ENCODE measurements at places on chromosomes 16 and 17.

GRCh38 chr16:74774223-74775139 lies at the start of gene FA2H:
Gene FA2H (minus strand): TSS chr16:74774820. CDS start chr16:74774755, 65 bp downstream.
- DNase-seq: peak; percentile 6

- DNase-seq: no peak
These were observed 159.6 kb upstream of the MPHOSPH6 start for GRCh38 chr16:82329504-82330192.

- peak; percentile 11 for DNase-seq
These were observed 224.0 kb downstream of the IRX3 start for GRCh38 chr16:54062361-54063278.

DNA sequence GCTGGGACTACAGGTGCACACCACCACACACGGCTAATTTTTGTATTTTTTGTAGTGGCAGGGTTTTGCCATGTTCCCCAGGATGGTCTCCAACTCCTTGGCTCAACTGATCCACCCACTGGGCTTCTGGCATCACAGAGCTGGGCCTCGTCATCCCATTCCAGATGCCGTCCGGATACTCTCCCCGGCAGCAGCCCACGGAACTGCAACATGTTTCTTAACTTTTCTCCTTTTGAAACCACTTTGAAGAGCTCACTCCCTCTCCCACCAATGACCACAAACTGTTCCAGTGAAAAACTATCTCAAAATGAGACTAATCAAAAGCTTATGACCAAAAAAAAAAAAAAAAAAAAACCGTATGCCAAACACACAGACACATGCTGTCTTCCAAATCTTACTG lies 17.6 kb downstream of the PEMT start:
- DNase-seq: no peak

DNA sequence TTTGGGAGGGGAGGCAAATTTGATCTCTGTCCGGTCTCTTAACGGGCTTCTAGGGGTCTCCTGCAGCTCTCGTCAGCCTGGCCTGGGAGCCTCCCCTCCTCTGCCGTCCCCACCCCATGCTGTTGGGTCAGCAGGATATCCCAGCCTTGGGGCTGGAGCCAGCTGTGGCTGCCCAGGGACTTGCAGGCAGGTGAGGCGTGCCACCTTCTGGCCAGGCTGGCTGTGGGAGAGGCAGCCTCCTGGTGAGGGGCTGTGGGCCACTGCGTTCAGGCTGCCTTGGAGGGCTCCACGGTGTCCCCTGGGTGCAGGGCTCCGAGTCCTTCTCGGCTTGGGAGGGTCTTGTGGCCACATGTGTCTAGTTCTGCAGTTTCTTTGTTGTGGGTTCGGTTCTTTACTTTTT lies 34.6 kb downstream of the TBCD start:
- no peak for DNase-seq

DNA sequence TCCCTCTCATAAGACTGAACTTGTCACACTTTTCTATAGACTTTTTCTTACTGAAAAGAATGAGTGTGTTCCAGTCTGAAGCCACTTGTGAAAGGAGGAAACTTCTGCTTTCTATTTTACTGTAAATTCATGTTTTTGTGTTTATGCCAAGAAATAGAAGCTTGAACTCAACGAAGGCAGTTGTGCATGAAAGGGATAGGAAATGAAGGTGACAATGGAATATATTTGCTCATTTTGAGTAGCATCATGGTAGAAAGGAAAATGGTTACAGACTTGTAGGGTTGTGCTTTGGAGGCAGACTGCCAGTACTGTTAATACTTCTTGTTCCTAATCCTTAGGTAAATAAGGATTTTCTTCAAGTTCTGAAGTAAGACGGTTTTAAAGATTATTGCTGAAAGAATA lies 8.1 kb downstream of the CLTC start:
- no peak for DNase-seq

DNA sequence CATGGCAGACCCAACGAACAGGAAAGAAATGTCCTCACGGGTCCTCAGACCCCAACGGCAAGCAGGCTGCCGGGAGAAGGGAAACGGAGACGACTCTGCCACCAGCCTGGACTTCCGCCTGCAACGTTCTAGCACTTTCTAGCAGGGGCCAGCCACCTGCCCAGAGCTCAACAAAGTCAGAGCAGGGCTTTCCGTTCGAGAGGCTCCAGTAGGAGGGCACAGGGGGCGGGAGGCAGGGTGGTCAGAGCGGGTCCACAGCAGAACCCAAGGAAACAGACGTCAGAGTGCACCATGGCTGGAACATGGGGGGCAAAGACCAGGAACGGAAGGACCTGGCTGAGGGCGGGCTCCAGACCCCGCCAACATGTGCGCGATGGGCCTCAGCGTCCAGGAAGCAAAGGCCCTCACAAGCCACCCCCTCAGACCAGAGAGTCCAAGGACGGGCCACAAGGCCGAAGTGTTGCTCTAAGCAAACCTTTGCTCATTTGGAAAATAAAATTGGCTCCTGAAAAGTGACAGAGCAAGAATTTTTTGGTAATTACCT lies 29.4 kb upstream of the C16orf95 start:
- DNase-seq: no peak

- no peak for DNase-seq
These were observed 8.2 kb downstream of the FAM117A start for GRCh38 chr17:49755663-49756283.

- DNase-seq: peak; percentile 41
These were observed 1.3 kb upstream of the MYO1D start for GRCh38 chr17:32878211-32878610.

- no peak for DNase-seq
These were observed 158.1 kb downstream of the CHD9 start for GRCh38 chr16:53212893-53213223.

- peak; percentile 55 for DNase-seq
These were observed 1131.0 kb upstream of the GOT2 start for GRCh38 chr16:59864981-59865666.

DNA sequence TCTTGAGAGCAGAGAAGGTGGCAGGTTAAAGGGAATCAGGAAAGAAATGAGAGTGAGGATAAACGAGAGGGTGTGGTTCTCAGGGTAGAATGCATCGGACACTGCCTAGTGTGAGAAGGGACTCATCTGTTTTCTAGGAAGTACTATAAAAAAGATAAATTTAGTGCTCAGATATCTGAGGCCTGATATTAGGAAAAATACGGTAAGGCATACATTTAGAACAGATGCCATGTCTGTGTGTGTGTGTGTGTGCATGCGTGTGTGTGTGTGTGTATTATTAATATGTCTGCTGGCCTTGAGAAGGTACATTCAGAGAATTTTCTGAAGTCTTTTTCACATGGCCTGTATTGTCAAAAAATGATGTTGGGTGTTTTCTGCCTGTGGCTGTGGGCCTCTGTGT lies 414.8 kb downstream of the MAF start:
- peak; percentile 6 for DNase-seq

DNA sequence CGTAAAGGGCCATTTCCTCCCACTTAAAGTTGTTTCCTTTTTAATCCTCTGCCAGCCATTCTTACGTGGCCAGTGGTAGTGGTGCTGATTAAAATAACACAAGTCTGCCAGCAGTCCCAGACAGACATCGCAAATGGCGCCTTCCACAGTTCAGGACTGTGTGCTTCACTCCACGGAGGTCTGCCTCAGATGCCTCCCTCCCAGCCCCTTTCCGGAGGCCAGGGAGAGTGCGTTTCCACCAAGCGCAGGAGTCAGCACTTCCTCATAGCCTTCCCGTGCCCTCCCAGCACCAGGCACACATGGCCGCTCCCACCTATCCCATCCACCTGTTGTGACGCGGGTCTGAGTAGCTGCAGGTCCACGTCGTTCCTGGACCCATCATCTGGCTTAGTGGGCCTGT lies 205.6 kb downstream of the RPTOR start:
- DNase-seq: no peak

GRCh38 chr17:1764284-1764683 lies 2.4 kb downstream of the SERPINF1 start:
- peak; percentile 68 for DNase-seq

DNA sequence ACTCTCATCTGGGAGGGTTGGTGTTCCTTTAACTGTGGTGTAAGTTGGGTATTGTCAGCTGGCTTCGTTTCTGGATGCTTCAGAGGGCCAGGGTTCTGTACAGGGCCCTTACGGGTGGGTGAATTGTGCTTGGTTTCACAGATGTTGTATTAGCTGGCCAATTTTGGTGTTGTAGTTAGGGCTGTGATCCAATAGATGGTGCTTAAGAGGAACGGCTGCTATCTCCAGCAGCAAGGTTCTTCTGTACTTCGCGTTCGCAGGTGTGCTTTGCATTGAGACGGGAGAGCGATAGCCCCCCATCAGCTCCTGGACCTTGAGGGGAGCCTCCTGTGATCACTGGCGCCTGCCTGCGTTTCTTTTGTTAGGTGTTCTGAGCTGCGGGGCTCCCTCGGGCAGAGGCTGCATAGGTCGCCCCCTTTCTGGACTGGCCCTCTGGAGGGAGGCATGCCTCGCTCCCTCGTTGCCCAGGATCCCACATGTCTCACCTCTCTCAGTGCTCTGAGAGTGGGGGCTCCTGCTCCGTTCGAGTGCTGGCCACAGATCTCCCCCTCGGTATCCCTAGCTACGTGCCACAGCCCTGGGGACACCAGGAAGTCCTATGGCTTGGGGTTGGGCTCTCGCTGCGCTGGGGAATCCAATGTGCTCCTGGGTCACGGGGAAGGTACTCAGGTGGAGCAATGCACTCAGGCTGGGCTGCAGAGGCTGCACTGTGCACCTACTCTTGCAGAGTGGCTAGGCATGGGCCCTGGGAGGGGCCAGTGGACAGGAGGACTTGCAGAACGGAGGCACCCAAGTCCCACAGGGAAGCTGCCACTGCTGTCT lies 837 bp upstream of the PRDM7 start:
- DNase-seq: peak; percentile 23

DNA sequence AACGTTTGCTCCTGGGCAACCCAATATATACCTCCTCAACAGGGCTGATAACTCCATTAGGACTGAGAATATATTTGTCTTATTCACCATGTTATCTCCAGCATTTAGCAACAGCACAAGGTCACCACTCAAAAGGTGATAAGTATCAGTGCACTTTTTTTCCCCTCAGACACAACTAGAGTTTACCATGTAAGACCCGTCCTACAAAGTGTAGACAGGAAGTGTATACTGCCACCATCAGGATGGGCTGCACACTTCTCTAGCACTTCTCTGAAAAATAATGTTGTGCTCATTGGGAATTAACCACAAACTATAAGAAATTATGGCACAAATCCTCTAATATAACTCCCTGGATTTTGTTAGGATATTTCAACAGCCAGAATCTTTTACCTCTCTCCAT lies 5.7 kb upstream of the VAT1L start:
- no peak for DNase-seq

DNA sequence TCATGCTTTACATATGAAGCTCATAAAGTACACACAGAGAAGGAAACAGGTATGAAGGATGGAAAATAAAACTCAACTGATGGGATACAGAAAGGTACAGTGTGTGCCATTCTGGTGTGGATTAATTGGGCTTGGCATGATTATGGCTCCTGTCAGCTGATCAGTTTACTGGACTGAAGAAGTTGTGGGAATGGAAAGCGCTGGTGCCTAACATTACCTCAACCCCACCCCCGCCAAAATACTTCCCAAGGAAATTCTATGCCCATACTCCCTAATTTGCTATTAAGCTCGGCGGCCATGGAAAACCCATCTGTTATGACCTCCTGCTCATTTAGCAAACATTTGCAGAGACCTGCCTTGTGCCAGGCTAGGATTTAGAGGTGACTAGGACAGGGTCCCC lies 16.6 kb upstream of the PMFBP1 start:
- no peak for DNase-seq

- DNase-seq: no peak
These were observed 14.6 kb downstream of the IRX6 start for GRCh38 chr16:55338646-55339045.

- DNase-seq: no peak
These were observed 42.0 kb upstream of the ETV4 start for GRCh38 chr17:43588121-43588520.

DNA sequence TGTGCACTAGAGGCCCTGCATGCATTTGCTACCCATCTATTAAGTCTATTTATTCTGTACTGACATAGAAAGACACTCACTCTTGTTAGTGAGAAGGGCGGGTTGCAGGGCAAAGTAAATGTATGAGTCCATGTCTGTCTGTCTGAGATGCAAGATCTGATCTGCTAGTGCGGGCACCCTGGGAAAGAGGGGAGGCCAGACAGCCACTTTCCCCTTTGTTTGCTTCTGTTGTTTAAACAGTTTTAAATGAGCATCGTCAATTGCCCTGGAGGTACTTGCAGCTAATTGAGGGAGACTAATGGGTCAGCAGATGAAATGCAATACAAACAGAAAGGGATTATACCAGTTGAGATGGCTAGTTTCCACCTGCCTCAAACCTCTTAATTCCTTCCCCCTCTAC lies 24.9 kb downstream of the SCNN1G start:
- no peak for DNase-seq

DNA sequence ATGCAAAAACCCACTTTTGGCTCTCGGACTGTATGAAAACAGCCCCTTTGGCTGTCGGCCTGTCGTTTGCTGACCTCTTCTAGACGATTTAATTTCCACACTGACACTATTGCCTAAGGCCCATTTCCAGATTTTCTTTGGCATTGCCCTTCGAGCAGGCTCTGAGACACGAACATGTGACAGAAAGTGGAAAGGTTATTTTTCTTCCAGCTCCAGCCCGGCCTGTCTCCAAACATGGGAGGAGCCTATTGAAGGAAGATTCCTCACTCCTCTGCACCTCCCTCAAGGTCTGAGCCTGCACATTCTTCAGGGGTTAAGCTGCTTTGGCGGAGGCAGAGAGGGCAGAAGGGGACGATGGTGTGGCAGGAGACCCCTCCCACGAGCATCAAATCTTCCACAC lies 85.9 kb upstream of the FOXF1 start:
- DNase-seq: no peak

DNA sequence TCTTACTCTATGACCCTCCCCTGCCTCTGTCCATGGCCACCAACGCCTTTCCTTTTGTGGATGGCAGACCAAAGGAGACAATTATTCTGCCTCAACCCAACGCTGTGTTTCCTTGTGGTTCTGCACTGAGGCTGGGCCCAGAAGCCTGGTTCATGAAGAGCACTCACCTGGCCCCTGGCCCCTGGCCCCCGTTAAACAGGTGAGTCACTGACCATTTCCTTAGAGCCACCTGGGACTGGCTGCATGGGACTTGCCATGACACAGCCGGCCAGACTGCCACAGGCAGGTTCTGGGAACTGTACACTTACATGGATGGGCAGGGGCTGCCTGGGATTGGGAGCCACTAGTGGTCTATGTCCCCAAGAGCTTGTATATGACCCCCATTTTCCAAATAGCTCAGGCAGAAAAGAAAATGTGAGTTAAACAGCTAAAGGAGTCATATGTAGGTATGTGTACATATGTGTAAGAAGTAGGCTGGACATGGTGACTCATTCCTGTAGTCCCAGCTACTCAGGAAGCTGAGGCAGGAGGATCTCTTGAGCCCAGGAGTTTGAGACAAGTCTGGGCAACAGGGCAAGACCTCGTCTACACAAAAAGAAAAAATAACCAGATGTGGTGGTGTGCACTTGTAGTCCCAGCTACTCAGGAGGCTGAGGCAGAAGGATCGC lies 181.9 kb upstream of the CACNG5 start:
- peak; percentile 48 for DNase-seq
